Renal cortical epithelial cell (primary cell): ENCODE measurements at places on chromosomes 7 and 10. TPM values are rescaled to one million over a fixed set of nuclear protein-coding genes. Genes with fewer than 3 reads are reported as not detected.

Gene TAS2R38
- not detected in 2 replicates for total RNA-seq

Gene MRPS33
- total RNA-seq = 44.0 and 51.1 TPM in 2 replicates

Gene LEP
- not detected in 2 replicates for total RNA-seq

Gene TUBAL3
- 0.35 and 1.7 TPM in 2 replicates for total RNA-seq

Gene CYREN
- total RNA-seq = 75.0 and 126 TPM in 2 replicates

Gene PPP3CB
- 27.3 and 60.2 TPM in 2 replicates for total RNA-seq
